M059J (cell line): ENCODE measurements at places on chromosomes 13 and 19. TPM values are rescaled to one million over a fixed set of nuclear protein-coding genes. Genes with fewer than 3 reads are reported as not detected.

GRCh38 chr19:662207-662961 is 630 bp downstream of the RNF126 start:
- peak; percentile 57 for DNase-seq

DNA sequence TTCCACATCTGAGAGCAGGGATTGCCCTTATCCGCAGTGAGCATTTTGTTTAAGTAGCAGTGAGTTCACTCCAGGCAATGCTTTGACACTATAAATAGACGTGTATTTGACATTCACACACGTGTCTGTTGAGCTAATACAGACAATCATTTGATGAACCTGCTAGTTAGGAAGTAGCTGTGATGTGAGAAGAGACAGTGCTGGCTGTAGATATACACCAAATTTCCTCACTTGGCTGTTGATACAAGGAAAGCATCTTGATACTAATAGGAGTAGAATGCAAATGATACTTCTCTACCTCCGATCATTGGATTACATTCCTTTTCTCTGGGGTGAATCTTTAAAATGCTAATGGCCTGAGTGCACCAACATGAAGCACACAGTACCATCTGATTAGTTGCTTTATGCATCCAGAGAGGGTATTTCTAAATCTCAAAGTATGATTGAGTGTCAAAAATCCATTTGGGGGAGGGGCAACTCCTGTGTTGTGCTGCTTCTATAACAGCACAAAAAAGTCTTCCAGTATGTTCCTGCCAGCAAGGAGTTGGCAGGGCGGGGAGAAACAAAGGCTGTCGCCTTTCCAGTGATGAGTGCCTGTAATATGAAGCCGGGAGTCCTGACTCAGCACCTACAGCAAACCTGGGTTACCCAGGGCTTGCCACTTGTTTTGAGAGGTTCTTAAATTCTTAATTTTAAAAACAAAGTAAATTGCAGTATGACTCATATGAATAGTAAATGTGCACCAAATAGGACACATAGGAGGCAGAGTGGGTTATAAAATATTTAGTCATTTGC is 7.0 kb downstream of the CUL4A start:
- peak; percentile 91 for DNase-seq

DNA sequence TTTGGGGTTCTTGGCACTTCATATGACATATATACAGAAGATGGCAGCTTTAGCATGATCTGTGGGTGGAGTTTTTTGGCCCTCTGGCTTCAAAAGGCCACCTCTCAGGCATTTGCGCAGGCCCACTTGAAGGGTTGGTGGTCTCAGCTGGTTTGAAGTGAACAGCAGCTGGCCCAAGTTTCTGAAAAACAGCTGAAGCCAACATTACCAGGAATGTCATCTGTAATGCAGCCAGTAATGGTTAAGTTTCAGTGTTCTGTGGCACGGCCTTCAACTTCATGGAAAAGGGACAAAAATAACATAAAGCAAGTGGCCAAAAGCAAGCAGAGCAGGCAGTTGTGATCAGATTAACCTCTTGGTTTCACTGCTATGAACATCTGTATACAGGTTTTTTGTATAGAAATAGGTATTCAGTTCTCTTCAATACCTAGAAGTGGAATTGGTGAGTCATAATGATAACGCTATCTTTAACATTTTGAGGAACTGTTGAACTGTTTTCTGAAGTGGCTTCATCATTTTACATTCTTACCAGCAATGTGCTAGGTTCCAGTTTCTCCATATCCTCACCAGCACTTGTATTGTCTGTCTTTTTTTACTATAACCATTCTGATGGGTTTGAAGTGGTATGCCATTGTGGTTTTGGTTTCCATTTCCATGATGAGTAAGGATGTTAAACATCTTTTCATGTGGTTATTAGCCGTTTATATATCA is 245.4 kb downstream of the SHISA2 start:
- peak; percentile 68 for DNase-seq

Gene LGALS7B
- total RNA-seq = not detected in 2 replicates

Gene FKRP
- 13.1 and 28.4 TPM in 2 replicates for total RNA-seq

Gene ZNF556
- 0.52 TPM in 1 of 2 replicates, not detected in the other for total RNA-seq

- no peak for DNase-seq
Observed at GRCh38 chr19:18002347-18002850, 5.6 kb upstream of the ARRDC2 start.

DNA sequence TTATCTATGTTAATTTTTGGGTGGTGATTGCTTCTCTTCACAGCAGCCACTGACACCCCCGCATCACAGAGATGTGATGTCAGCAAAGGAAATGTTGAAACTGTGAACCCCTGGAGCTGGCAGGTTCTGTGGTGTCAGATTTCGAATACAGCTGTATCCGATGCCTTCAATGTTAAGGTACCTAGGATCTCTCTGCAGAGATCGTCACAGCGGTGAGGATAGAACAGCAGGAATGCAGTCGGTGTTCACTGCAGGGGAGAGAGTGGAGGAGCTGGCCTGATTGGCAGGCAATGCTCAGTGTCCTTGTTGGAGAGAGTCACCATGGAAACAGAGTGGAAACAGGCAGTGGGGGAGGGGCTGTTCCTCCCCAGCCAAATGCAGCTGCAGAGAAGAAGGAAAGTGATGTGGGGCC is 79.5 kb upstream of the ZNF835 start:
- peak; percentile 5 for DNase-seq

Gene MKNK2
- total RNA-seq = 60.0 and 80.9 TPM in 2 replicates
